Thymus (tissue), 14 donors: ENCODE measurements at places on chromosomes 3 and 15. TPM values are rescaled to one million over a fixed set of nuclear protein-coding genes. Genes with fewer than 3 reads are reported as not detected.

- peaks cover 72% of the 10 kb centered on the region for H3K27me3 ChIP-seq
- H3K4me1 ChIP-seq = peaks cover 30% of the 10 kb centered on the region
- no peaks in the 10 kb centered on the region for H3K36me3 ChIP-seq
These were observed 1.8 kb downstream of the HES1 start for GRCh38 chr3:194137506-194138474.

GRCh38 chr3:66910266-66911055 lies 87.6 kb upstream of the KBTBD8 start:
- no peak overlapping the region for H3K4me3 ChIP-seq
- no peaks in the 10 kb centered on the region for H3K4me1 ChIP-seq
- H3K36me3 ChIP-seq = no peaks in the 10 kb centered on the region
- DNase-seq = no peak
- H3K27ac ChIP-seq = no peak overlapping the region

CADM2 gene
- 0.66 TPM for total RNA-seq

DNA sequence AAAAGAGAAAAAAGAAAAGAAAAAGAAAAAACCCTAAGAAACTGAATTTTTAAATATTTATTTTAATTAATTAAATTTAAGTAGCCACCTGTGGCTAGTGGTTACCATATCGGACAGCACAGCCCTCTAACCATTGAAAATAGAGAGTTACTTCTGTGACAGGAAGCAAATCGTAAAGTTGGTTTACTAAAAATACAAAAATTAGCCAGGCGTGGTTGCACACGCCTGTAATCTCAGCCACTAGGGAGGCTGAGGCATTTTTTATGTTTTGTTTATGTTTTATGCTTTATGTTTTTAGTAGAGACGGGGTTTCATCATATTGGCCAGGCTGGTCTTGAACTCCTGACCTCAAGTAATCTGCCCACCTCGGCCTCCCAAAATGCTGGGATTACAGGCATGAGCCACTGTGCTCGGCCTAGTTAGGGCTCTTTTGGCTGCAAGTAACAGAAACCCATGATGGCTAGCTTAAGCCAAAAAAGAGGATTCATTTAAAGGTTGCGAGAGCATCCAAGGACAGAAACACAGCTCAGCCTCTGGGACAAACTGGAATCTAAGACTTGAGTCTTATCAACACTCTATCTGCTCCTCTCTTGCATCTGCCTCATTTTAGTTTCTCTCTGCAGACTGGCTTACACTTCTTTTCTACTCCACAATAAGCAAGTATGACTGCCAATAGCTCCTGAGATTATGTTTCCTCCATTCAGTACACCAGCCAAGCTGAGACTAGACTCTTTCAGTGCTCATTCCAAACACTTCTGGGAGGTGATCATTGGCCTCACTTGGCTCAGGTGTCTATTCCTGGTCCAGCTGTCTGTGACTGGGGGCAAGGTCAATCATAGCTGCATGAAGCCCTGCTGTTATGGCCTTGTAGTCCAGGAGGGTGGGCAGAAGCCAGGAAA lies 6.8 kb upstream of the SKIL start:
- DNase-seq = no peak
- no peak overlapping the region for H3K27ac ChIP-seq
- H3K27me3 ChIP-seq = no peaks in the 10 kb centered on the region
- peaks cover 2% of the 10 kb centered on the region for H3K4me1 ChIP-seq
- no peaks in the 10 kb centered on the region for H3K36me3 ChIP-seq

CD96 gene
- 80.2 TPM for total RNA-seq

- no peak overlapping the region for H3K4me3 ChIP-seq
- DNase-seq = no peak
- peaks cover 2% of the 10 kb centered on the region for H3K27me3 ChIP-seq
- no peak overlapping the region for H3K27ac ChIP-seq
- H3K4me1 ChIP-seq = no peaks in the 10 kb centered on the region
These were observed 67.9 kb upstream of the TMEM115 start for GRCh38 chr3:50427217-50427616.

ARPP21 gene
- total RNA-seq = 136 TPM

KCNMB2 gene
- 0.19 TPM for total RNA-seq

CD276 gene
- 4.2 TPM for total RNA-seq

DNA sequence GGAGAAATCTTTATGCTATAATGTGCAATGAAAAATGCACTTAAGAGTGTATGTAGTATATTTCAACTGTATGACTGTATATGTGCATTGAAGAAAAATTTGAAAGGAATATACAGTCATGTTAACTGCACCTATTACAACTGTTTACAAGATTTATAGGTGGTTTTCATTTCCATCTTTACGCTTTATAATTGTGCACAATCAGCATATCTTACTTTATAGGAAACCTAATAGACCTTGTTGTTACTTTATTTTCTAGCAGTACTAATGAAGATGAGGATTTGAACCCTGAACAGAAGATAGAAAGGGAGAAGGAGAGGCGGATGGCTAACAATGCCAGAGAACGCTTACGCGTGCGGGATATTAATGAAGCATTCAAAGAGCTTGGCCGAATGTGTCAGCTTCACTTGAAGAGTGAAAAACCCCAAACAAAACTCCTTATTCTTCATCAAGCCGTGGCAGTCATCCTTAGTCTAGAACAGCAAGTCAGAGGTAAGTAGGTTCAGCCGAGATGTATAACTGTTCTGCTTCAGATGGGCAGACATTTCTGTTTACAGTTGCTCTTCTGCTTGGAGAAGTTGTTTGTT lies 103.4 kb upstream of the CGNL1 start:
- DNase-seq = no peak
- H3K4me3 ChIP-seq = no peak overlapping the region
- H3K36me3 ChIP-seq = peaks cover 75% of the 10 kb centered on the region
- no peaks in the 10 kb centered on the region for H3K27me3 ChIP-seq
- H3K4me1 ChIP-seq = no peaks in the 10 kb centered on the region
- no peak overlapping the region for H3K27ac ChIP-seq

DNA sequence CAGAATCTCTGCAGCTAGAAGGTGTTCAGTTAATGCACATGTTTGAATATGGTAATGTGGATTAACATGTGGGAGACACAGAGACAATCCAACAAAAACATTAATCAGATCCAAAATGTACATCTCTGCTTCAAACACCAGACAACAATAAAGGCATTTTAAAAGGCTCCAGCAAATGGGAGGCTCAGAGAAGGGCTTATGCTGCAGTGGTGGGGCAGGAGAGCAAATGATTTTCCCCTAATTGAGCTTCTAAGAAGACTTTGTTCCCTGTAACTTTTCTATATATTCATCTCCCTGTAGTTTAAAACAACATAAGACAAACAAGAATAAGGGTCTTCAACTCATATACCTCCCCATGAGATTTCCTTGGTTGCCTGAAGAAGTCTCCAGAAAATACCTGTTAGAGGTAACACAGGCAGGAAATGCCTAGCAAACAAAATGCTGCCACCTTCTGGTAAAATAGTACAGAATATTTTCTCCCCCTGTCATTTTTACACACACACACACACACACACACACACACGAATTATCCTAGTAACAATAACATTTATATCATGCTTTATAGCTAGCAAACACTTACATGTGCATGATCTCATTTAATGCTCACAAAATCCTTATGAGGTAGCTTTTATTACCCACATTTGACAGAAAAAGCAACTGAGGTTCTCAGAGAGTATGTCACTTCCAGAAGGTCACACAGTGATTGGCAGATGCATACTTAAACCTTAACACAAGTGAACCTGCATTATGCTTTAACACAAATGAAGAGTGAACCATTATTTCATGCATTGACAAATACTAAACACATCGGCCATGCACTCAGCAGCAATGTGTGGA lies 123.4 kb upstream of the MB21D2 start:
- no peak for DNase-seq
- no peaks in the 10 kb centered on the region for H3K36me3 ChIP-seq
- H3K4me3 ChIP-seq = no peak overlapping the region
- no peaks in the 10 kb centered on the region for H3K4me1 ChIP-seq

GRCh38 chr3:60772584-60772983 lies 478.7 kb downstream of the FHIT start:
- no peaks in the 10 kb centered on the region for H3K4me1 ChIP-seq
- no peaks in the 10 kb centered on the region for H3K27me3 ChIP-seq
- no peak overlapping the region for H3K27ac ChIP-seq
- H3K36me3 ChIP-seq = no peaks in the 10 kb centered on the region
